ENCODE measurements at places on chromosomes 1 and 21.

DNA sequence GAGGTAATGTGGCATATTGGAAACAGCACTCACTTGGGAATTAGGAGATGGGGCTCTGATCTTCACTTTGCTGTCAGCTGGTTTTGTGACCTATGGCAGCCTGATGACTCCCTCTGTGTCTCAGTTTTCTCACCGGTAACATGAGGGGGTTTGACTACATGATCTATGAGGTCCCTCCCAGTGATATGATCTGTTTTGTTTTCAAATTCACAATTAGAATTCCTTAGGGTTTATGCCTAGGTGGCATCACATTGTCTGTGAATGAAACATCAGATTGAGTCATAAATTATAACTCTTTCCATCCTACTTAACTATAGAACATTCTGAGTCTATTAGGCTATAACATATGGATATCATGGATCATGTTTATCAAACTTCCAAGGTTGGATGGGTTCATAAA is 386.6 kb downstream of the PTBP2 start:
- DNase-seq: no peak

GRCh38 chr1:112704934-112705627 is 1.8 kb downstream of the RHOC start:
- peak; percentile 84 for DNase-seq

GRCh38 chr1:33957854-33958253 is 94.0 kb downstream of the HMGB4 start:
- no peak for DNase-seq

DNA sequence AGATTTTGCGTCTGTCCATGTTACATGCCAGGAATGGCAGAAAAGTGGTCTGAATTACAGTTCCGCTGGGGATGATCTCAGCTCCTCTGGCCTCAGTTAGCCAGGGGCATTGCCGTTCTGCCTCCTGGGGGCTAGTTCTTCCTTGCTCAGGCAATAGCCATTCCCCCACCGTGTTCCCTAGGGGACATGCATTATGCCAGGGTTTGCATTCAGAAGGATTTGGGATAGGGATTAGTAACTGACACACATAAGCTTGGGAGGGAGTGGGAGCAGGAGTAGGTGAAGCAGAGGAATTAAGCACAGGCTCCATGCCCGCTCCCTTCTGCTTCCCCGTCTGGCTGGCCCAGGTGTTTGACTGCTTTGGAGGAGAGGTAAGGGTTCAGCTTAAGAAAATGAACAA is 12.7 kb downstream of the LRRC71 start:
- no peak for DNase-seq

Data from CD14-positive monocyte (primary cell).